ENCODE measurements at places on chromosomes 2 and 18. TPM values are rescaled to one million over a fixed set of nuclear protein-coding genes. Genes with fewer than 3 reads are reported as not detected.

- no peak for DNase-seq
- no peak overlapping the region for H3K4me3 ChIP-seq
- no peaks in the 10 kb centered on the region for H3K4me1 ChIP-seq
- H3K27me3 ChIP-seq = no peaks in the 10 kb centered on the region
Observed at GRCh38 chr2:86142436-86143257, 36.6 kb downstream of the PTCD3 start.

The MAL gene
- total RNA-seq = 3.5 TPM

The GULP1 gene
- 10.4 TPM for total RNA-seq

DNA sequence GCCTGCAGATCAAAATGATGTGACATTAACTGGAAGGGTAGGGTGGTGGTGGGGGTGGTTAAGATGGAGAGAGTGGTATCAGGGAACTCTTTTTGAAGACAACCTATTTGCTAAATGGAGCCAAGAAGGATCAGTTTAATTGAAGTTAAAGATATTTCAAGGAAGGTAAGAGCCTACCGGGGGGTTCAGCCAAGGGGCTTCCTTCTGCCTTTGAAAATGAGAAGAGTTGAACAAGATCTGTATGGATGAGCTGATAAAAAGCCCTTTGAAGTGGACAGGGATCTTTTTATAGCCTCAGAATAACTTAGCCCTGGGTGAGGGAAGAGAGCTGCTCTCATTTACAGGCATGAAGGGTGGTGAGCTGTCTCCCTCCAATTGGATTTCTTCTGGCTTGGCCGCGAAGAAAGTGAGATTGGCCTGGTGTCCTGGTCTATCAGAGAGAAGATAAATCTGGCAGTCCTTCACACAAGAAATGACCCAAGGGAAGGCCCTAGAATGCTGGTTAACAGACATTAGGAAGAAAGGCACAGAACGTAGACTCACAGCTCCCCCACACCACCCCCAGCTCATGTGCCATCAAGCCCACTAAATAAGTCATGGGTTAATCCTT lies 439.8 kb downstream of the TNS1 start:
- H3K4me3 ChIP-seq = no peak overlapping the region
- H3K27ac ChIP-seq = no peak overlapping the region
- H3K36me3 ChIP-seq = no peaks in the 10 kb centered on the region
- DNase-seq = no peak
- H3K4me1 ChIP-seq = no peaks in the 10 kb centered on the region

The ADD2 gene
- total RNA-seq = 1.1 TPM

- no peaks in the 10 kb centered on the region for H3K36me3 ChIP-seq
- no peak overlapping the region for H3K27ac ChIP-seq
- no peak overlapping the region for H3K4me3 ChIP-seq
- no peaks in the 10 kb centered on the region for H3K27me3 ChIP-seq
- no peak for DNase-seq
- no peaks in the 10 kb centered on the region for H3K4me1 ChIP-seq
Observed at GRCh38 chr2:102798181-102798580, 36.4 kb downstream of the TMEM182 start.

- H3K36me3 ChIP-seq = no peaks in the 10 kb centered on the region
- H3K27ac ChIP-seq = no peak overlapping the region
Observed at GRCh38 chr2:17057109-17058017, 391.7 kb upstream of the CYRIA start.

- H3K36me3 ChIP-seq = no peaks in the 10 kb centered on the region
- no peak for DNase-seq
- H3K4me3 ChIP-seq = no peak overlapping the region
- no peaks in the 10 kb centered on the region for H3K27me3 ChIP-seq
Observed at GRCh38 chr2:240811346-240812300, 8.4 kb downstream of the KIF1A start.

The DES gene
- total RNA-seq = 24.0 TPM

The COL5A2 gene
- total RNA-seq = 10.4 TPM

Measured in colonic mucosa (tissue), 4 donors.